ENCODE measurements at places on chromosomes 5 and 9.

- no peak for DNase-seq
These were observed 207.5 kb downstream of the CHSY3 start for GRCh38 chr5:130111746-130112145.

DNA sequence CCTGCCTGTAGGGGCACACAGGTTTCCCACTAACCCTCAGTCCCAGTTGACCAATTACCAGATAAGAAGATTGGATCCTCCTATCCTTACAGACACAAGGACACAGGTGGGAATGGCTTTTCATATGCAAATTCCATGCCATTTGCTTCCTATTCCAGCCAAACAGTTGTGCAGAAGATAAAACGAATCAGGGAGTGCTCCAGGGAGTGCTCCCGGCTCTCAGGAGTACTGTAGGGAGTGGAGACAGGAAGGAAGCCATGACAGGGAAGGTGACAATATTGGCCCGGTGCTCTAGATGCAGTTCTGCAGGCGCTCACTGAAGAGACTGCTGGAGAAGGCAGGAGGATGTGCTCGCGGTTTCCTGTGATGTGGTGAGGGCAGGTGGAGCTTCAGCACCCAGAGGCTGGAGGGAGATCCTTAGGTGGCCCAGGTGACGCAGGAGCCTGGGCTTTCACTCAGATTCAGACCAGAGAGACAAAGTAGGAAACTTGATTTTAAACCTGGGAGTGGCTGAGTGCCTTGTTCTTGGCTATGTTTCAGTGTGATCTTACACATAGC, 260.0 kb downstream of the AUH start:
- DNase-seq, result no peak

DNA sequence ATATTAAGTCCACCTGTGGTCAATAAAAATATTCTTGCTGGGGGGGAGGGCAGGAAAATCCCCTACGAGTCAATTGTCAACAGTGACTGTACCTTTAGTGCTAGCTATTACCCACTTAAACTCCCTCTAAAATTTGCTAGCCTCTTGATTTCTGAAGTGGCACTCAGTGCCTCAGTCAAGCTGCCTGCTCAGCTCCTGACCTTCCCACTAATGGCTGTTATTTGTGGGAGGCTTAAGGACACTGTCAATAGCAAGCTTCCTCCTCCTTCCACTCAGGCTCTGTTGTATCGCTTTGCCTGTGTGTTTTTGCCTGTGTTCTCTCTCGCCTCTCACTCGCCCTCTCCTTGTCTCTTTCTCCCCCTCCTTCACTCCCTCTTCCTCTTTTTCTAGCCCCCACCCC, 140.8 kb downstream of the BNC2 start:
- DNase-seq, result no peak

GRCh38 chr9:81841333-81841732, 86.9 kb upstream of the SPATA31D4 start:
- no peak for DNase-seq

GRCh38 chr5:35482167-35482755, 135.4 kb upstream of the SPEF2 start:
- DNase-seq, result no peak

Data from mesothelial cell of epicardium (in vitro differentiated cells).